ENCODE measurements at places on chromosomes 11 and 22.
A peak's percentile ranks its signal among the peaks of the same experiment; 100 is the strongest.

- peak; percentile 15 for DNase-seq
Observed at GRCh38 chr11:8267831-8268529, 4.3 kb upstream of the LMO1 start.

DNA sequence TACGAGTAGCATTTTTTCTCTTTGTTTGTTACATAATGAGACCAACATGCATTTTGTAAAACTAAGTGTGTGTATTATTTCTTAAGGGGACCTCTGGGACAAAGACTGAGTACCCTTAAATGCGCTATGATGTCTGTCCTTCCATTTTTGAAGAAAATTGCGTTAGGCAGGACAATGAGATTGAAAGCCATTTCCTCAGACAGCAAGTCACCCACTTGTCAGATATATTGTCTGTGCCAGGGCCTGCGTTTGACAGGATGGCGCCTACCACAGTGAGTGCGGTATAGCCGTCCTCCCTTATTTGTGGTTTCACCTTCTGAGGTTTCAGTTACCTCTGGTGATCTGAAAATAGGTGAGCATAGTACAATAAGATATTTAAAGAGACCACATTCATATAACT, 2.2 kb downstream of the AP2A2 start:
- no peak for DNase-seq

DNA sequence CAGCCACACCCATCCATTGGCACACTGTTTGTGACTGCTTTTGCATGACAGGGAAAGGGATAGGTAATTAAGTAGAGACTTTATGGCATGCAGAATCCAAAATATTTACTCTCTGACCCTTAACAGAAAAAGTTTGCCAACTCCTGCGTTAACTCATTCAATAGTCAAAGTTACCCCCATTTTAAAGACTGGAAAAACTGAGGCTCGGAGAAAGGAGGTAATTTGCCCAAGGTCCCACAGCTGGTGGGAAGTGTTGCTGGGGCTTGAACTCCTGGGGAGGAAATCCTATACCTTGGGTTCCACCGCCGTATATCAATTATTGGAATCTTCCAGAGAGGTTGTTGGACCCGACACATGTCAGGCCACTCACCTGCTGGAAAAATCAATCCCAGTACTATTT, 29.9 kb downstream of the MN1 start:
- no peak for DNase-seq

DNA sequence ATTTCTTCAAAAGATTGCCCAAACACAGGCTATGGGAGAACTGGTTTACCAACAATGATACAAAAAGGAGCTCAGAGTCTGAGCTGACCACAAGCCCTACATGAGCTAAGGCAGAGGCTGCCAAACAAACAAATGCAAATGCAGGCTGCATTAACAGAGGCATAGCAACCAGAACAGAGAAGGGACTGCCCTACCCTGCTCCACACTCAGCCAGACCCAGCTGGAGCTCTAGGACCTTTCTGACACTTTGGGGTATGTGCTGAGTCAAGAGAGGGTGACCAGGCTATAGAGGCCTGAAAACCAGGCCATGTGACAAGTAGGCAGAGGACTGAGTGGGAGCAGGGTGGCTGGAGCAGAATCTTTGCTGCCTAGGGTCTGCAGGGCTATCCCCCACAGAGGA, 17.8 kb upstream of the P2RY2 start:
- no peak for DNase-seq

- DNase-seq: no peak
Observed at GRCh38 chr11:34856251-34856650, 59.9 kb downstream of the APIP start.

Measured in stimulated activated CD4-positive, alpha-beta T cell treated with anti-CD3 and anti-CD28 coated beads, TNF-alpha, amount 100 ng/mL, for 24 hours (primary cell).